Activated CD8-positive, alpha-beta memory T cell treated with anti-CD3 and anti-CD28 coated beads for 4 hours (primary cell): ENCODE measurements at places on chromosomes 4 and X.

DNA sequence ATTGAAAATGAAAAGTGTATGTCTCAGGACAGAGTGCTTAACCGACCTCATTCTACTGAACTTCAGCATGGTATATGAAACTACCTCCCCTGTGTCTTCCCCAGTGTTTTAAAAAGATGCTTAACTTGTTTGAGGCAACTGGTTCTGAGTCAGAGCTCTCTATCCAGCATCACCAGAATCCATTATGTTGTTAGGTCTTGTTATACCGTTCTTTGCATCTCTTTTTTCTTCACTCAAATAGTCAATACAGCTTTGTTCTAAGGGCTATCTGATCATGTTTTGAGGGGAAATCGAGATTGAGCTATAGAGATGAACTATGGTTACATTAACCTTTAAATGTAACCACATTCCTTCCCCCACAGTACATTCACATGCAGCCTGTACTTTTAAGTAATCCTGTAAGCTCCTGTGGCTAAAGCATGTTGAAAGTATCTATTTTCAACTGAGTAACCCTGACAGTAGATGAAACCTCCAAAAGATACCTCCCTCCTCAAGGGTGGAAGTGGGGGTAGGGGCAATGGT, 514.4 kb downstream of the RPA4 start:
- DNase-seq, result no peak

- DNase-seq, result no peak
These were observed 31.6 kb downstream of the MTHFD2L start for GRCh38 chr4:74189331-74190043.

DNA sequence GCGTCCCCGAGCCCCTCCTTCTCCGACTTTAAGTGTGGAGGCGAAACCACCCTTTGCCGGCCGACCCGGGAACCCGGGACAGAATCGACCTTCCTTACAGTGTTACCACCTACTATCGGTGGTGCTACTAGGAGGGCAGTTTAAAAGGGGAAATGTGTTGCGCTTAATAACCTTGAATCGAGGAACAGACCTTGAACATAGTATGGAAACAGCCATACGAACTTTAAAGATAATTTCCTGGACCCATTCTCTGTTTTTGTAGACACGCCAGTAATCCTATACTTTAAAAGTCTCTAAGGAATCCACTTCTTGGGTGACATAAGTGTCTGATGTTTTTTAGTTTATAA, 1.5 kb downstream of the ING2 start:
- DNase-seq, result no peak

GRCh38 chr4:183436417-183436816, 8.0 kb upstream of the CDKN2AIP start:
- DNase-seq, result no peak

DNA sequence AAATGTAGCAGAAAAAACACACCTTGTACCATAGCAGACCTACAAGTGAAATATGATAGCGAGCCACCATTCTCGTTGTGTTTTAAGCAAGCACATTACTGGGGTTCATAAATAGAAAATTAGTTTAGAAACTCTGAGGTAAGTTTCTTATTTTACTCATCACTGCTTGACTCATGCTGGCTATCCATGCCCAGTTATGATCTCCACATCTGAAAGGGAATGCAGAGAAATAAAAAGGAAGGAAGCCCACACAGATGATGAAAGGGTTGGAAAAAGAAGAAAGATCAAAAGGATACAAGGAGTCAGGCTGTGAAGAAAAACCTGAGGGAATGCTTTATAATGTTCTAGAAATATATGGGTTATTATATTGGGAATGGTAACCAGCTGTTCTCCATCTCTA, 54.5 kb downstream of the CAMK2D start:
- DNase-seq, result no peak

DNA sequence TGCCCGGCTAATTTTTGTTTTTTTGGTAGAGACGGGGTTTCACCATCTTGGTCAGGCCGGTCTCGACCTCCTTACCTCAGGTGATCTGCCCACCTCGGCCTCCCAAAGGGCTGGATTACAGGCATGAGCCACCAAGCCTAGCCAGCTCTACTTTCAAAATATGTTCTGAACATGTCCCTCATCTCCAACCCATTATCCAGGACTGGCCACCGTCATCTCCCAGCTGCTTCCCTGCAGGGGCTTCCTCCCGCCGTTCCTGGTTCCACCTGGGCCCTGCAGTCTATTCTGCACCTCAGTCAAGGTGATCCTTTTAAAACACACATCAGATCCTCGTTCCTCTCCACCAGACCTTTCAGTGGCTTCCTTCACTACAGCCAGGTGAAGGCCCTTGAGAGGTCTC, 80.9 kb upstream of the NKX1-1 start:
- DNase-seq, result no peak

GRCh38 chr4:120922381-120923206, at the start of gene PRDM5:
TSS of gene PRDM5 (minus strand) at chr4:120922726. CDS start at chr4:120922608, 118 bp downstream.
- no peak for DNase-seq

DNA sequence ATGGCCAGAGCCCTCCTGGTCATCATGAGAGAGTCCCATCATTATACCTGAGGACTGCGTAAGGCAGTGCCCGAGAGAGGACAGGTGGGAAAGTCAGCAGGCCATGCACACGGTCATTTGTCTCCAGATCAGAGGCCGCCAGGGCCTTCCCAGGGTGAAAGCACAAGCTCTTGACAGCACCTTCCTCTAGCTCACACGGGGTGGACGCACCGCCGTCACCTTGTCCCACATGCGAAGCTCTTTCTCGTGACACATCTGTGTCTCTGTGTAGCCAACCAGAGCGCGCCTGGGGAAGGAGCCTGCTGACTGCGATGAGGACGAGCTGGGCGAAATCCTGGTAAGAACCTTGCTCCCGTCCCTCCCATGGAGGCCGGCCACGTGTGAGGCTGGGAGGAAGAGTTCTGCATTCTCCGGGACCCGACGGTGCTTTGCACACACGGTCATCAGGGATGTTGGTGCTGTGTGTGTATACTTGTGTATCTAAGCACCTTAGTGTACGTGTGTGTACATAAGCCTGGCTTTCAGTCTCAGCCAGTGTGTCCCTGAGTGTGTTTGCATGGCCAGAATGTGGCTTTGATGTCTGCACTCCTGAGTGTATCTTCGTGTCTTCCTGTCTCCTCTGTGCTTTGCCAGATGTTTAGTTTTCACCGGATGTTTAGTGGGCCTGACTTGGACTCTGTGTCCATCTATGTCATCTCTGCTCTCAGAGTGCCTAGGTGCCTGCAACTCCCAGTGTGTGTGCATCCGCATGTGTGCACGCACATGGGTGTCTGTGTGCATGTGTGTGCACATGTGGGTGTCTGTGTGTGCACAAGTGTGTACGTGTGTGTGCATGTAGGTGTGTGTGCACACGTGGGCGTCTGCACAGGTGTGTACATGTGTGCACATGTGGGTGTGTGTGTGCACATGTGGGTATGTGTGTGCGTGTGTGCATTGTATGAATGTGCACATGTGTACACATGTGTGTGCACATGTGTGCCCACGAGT, 15.1 kb downstream of the ATP5ME start:
- no peak for DNase-seq

DNA sequence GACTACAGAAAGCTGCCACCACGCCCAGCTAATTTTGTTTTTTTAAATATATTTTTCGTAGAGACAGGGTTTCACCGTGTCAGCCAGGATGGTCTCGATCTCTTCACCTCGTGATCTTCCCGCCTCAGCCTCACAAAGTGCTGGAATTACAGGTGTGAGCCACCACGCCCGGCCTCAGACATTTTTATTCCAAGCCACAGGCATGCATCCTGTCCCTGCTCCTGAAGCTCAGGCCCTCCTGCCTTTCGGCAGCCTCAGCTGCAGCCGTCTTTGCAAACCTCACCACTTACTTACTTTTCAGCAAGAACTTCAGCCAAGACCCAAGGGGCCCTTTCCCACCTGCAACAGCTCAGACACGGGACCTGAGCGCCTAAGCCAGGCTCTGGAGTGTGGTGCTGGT, 26.0 kb downstream of the FAM53A start:
- DNase-seq, result no peak

DNA sequence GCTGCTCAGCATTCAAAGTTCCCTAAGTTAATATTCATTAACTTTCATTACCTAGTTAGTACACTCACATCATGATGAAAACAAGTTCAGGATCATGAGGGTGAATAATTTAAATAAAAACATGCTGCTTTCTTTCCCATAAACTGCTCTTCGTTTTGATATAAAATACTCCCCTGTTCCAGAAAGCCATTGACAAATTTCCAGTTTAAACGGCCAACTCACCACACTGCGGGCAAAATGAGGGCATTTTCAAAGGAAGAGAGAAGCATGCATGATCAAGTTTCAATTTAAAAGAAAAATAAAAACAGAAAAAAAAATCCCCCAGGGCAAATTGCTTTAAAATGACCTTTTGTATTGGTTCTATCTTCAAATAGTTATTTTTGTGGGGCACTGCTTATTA, 69.6 kb downstream of the EPHA5 start:
- DNase-seq, result no peak

GRCh38 chrX:13198056-13198761, 121.6 kb downstream of the ATXN3L start:
- DNase-seq, result no peak

GRCh38 chrX:16087076-16087475, 36.3 kb upstream of the GRPR start:
- no peak for DNase-seq

DNA sequence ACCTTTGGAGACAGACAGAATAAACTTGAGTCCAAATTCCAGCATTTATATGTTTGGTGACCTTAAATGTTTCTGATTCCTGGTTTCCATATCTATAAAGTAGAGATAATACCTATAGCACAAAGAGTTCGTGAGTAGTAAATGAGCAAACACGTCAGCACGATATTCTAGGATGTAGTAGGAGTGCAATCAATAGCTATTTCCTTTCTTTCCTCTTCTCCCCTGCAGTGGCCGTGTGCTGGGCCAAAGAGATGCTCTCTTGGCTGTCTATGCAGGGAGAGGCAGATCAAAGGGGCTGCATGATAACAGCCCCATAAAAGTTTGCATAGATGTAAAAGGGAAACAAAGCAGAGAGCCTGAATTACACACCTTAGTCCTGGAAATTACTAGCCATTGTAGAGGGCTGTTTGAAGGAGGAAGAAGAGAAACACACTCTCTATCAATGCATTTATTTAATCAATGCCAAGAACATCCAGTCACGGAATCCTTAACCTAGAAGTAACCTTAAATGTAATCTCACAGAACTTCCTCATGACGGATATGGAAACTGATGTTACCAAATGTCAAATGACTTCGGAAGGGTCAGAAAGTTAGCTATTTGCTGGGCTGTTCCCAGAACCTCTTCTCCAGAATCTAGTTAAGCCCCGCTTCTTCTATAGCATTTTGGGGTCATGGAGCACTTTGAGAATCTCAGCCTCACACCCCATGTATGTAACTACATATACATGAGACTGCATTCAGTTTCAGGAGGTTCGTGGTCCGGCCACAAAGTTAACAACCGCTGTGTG, 35.5 kb upstream of the PLAC8 start:
- no peak for DNase-seq

- DNase-seq, result no peak
These were observed 155.8 kb upstream of the ZFP42 start for GRCh38 chr4:187839765-187840164.

DNA sequence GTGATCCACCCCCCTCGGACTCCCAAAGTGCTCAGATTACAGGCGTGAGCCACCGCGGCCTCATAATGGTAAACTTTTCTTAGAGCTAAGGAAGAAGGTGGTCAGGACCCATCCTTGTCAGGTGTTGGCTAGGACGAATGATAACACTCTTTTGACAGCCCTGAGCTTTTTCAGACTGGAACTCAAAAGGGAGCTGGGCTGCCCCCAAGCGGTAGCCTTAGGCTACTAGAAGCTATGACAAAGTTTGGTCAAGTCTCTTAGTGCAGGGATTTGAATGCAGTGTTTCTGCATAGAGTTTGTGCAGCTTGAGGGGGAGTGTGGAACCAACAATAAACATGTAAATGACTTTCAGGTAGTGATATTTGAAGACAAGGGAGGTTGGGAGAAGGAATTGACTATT, 11.8 kb upstream of the HSD17B10 start:
- no peak for DNase-seq

GRCh38 chr4:80790152-80790551, 240.4 kb upstream of the BMP3 start:
- DNase-seq, result no peak

DNA sequence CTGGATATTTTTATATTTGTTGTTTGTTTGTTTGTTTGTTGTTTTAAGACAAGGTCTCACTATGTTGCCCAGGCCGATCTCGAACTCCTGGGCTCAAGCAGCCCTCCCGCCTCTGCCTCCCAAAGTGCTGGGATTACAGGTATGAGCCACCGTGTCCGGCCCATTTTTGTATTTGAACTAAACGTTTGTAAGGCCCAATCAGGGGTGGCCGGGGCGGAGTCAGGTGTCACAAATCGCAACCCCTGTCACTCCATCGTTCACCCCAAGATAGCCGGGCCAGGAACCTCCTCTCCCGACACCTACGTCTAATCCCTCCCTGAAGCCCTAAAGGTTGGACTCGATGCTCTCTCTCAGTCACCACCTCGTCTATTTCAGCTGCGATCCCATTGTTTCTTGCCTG, 722 bp upstream of the EFHC2 start:
- DNase-seq, result peak; percentile 11

DNA sequence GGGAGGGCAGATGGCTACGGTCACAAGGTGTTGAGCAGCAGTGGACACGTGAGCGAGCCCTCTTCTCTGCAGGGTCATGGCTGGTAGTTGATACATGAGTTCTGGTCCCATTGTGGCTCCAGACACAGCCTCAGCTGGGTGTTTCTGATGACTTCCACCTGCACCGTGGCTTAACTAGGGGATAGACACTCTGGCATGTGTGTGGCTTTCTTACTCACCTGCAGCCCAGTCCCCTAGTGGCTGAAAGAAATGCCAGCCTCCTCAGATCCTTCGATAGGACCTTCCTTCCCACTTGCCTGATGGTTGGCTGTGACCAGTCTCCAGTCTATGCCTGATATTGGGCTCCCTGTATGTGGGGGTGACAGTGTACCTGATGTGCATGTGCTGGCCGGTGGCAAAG, 5.0 kb downstream of the GPR78 start:
- no peak for DNase-seq

- no peak for DNase-seq
These were observed 729 bp downstream of the CXCL11 start for GRCh38 chr4:76035141-76035540.

GRCh38 chr4:126520731-126521130, 1112.0 kb upstream of the INTU start:
- no peak for DNase-seq

DNA sequence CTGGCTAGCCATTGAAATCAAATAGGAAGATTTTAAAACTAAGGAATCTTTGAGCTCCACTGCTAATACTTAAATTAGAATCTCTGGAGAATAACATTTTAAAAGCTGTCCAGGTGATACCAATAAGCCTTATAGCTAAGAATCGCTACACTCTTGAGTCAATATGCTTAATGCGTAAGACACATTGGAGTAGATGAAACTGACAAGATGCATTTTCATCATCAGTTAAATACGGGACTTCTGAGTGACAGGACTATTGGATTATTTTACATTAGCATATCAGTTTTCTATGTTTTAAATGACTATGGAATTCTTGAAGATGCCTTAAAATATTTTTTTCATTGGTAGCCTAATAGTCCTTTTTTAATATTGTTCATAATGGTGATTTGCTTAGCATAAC, 80.2 kb downstream of the ATOH1 start:
- DNase-seq, result no peak

- no peak for DNase-seq
These were observed 23.4 kb downstream of the SMS start for GRCh38 chrX:21963731-21964405.

GRCh38 chr4:5041699-5042098, 9.6 kb upstream of the STK32B start:
- no peak for DNase-seq
